ENCODE measurements at places on chromosomes 4 and X. TPM values are rescaled to one million over a fixed set of nuclear protein-coding genes. Genes with fewer than 3 reads are reported as not detected.

DNA sequence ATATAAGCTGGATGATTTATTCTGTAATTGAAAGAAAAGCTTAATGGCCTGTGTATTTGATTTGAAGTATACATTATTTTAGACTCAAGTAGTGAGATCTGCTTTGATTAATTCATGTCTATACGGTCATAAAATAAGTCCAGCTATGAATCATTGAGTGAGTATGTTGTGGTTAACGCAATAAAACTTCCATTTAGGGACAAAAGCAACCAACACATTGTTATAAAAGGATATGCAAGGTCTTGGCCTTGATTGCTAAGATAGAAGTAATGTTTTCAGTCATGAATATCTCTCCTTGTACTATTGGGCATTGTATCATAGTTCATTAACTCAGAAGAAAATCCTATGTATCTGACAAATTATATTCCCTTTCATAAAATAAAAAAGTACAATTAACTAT, 162.1 kb downstream of the EPHA5 start:
- H3K36me3 ChIP-seq: no peaks in the 10 kb centered on the region
- H3K4me1 ChIP-seq: no peaks in the 10 kb centered on the region
- H3K27me3 ChIP-seq: no peaks in the 10 kb centered on the region
- no peak overlapping the region for H3K4me3 ChIP-seq
- H3K27ac ChIP-seq: no peak overlapping the region

DNA sequence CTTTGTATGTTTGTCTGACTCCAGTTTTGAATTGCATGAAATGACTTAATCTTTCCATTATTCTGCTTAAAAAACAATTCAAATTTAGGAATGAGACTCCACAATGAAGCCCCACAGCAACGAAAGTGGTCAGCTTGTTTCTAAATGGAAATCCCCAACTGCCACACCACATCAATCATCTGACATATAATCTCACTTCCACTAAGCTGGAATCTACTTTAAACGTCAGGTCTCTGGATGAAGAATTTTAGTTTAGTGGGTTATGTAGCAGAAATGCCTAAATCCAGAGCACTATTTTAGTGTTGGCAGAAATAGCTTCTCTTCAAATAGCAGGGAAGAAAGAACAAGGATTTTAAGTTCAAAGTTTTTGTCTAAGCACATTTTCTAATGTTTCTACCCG, 1.7 kb upstream of the BMP2K start:
- H3K4me1 ChIP-seq: peaks cover 15% of the 10 kb centered on the region
- DNase-seq: peak; percentile 50
- H3K27me3 ChIP-seq: no peaks in the 10 kb centered on the region
- peak overlapping the region; percentile 98 for H3K27ac ChIP-seq

GRCh38 chrX:150361070-150361776, 1.9 kb upstream of the MAMLD1 start:
- H3K27me3 ChIP-seq: no peaks in the 10 kb centered on the region
- H3K4me3 ChIP-seq: no peak overlapping the region
- H3K4me1 ChIP-seq: no peaks in the 10 kb centered on the region
- H3K36me3 ChIP-seq: no peaks in the 10 kb centered on the region
- H3K27ac ChIP-seq: no peak overlapping the region

Gene SYNPO2
- 0.18 TPM for total RNA-seq

Gene GPRIN3
- 0.02 TPM for total RNA-seq

GRCh38 chr4:149223659-149224058, 592.0 kb downstream of the IQCM start:
- no peak for DNase-seq
- no peaks in the 10 kb centered on the region for H3K4me1 ChIP-seq
- no peak overlapping the region for H3K4me3 ChIP-seq
- no peaks in the 10 kb centered on the region for H3K27me3 ChIP-seq

- no peaks in the 10 kb centered on the region for H3K36me3 ChIP-seq
- no peaks in the 10 kb centered on the region for H3K4me1 ChIP-seq
- no peaks in the 10 kb centered on the region for H3K27me3 ChIP-seq
These were observed 160.1 kb upstream of the LDB2 start for GRCh38 chr4:17058536-17058915.

- no peaks in the 10 kb centered on the region for H3K27me3 ChIP-seq
- H3K36me3 ChIP-seq: no peaks in the 10 kb centered on the region
- H3K4me1 ChIP-seq: peaks cover 2% of the 10 kb centered on the region
- no peak overlapping the region for H3K27ac ChIP-seq
These were observed 32.2 kb upstream of the STX18 start for GRCh38 chr4:4574052-4574451.

- H3K27ac ChIP-seq: no peak overlapping the region
- H3K36me3 ChIP-seq: no peaks in the 10 kb centered on the region
- no peaks in the 10 kb centered on the region for H3K4me1 ChIP-seq
These were observed 52.9 kb downstream of the SUPT20HL2 start for GRCh38 chrX:24260842-24261550.

- H3K4me1 ChIP-seq: no peaks in the 10 kb centered on the region
- no peak overlapping the region for H3K4me3 ChIP-seq
- no peaks in the 10 kb centered on the region for H3K27me3 ChIP-seq
- DNase-seq: no peak
- H3K36me3 ChIP-seq: no peaks in the 10 kb centered on the region
- H3K27ac ChIP-seq: no peak overlapping the region
These were observed 289.7 kb downstream of the HS3ST1 start for GRCh38 chr4:11138964-11139363.

GRCh38 chr4:36094995-36095394, 149.3 kb downstream of the ARAP2 start:
- H3K36me3 ChIP-seq: no peaks in the 10 kb centered on the region
- no peaks in the 10 kb centered on the region for H3K4me1 ChIP-seq
- no peaks in the 10 kb centered on the region for H3K27me3 ChIP-seq
- no peak overlapping the region for H3K27ac ChIP-seq
- H3K4me3 ChIP-seq: no peak overlapping the region
- no peak for DNase-seq

All from K562 (cell line).